ENCODE measurements at places on chromosomes 4 and X.

GRCh38 chr4:2789351-2789750 lies 3.5 kb upstream of the SH3BP2 start:
- DNase-seq: no peak

- DNase-seq: peak; percentile 84
Measured at GRCh38 chr4:121255986-121256750, 92.0 kb upstream of the TNIP3 start.

- peak; percentile 14 for DNase-seq
Measured at GRCh38 chr4:187204389-187204918, 480.8 kb upstream of the FAT1 start.

DNA sequence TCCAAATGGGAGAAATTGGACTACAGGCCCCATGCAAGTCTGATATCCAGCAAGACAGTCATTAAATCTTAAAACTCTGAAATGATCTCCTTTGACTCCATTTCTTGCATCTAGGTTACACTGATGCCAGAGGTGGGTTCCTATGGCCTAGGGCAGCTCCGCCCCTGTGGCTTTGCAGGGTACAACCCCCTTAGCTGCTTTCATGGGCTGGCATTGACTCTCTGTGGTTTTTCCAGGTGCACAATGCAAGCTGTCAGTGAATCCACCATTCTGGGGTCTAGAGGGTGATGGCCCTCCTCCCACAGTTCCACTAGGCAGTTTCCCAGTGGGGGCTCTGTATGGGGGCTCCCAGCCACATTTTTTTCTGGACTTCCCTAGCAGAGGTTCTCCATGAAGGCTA lies 228.5 kb upstream of the ADAMTS3 start:
- no peak for DNase-seq

GRCh38 chrX:153931151-153931550 lies 3.7 kb downstream of the NAA10 start:
- no peak for DNase-seq

GRCh38 chr4:153798901-153799693 lies 10.2 kb upstream of the SFRP2 start:
- no peak for DNase-seq

- DNase-seq: no peak
Measured at GRCh38 chrX:39195156-39195555, 393.9 kb downstream of the MID1IP1 start.

DNA sequence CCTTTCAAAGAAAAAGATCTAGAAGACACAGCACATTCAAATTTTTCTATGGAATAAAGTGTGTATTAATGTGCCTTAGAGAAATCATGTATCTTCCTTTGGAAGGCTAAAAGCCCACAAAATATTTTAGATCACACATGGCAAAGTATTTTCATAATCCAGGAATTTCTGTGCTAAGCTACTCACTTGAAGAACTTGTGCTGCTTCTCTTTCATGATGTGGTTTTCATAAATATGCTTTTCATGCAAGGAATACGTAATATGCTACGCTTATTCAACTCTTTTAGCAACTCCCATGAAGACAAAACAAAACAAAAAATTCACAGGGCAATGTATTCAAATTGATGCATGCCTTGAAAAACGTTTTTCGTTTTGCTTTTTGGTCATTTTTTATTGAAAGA lies 125.6 kb downstream of the ARHGAP24 start:
- no peak for DNase-seq

- DNase-seq: no peak
Measured at GRCh38 chr4:100913685-100914084, 395.9 kb upstream of the EMCN start.

All from brain microvascular endothelial cell (primary cell).